CD4-positive, alpha-beta T cell treated with Interleukin-15 for 4 hours (primary cell): ENCODE measurements at places on chromosomes 6 and 20.
A peak's percentile ranks its signal among the peaks of the same experiment; 100 is the strongest.

DNA sequence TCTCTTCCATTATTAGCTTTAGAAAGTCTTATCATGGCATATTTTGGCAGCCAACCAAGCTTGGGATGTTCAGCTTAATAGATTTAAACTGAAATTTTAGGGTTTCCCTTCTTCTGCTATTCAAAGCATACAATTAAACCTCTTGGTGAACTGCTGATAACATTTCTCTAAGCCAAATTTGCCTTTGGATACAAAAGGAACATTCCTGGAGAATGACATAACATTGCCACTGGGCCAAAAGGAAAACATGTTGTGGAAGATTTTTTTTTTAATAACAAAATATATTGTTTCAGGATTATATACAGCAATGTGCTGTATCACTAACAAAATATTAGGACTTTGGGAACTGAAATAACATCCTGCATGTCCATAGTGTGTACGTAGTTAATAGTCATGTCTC lies 215.1 kb upstream of the TBX18 start:
- DNase-seq = no peak

GRCh38 chr6:76422511-76423213 lies 350.2 kb upstream of the IMPG1 start:
- DNase-seq = no peak

GRCh38 chr20:57707320-57707719 lies 2.5 kb downstream of the PMEPA1 start:
- no peak for DNase-seq

DNA sequence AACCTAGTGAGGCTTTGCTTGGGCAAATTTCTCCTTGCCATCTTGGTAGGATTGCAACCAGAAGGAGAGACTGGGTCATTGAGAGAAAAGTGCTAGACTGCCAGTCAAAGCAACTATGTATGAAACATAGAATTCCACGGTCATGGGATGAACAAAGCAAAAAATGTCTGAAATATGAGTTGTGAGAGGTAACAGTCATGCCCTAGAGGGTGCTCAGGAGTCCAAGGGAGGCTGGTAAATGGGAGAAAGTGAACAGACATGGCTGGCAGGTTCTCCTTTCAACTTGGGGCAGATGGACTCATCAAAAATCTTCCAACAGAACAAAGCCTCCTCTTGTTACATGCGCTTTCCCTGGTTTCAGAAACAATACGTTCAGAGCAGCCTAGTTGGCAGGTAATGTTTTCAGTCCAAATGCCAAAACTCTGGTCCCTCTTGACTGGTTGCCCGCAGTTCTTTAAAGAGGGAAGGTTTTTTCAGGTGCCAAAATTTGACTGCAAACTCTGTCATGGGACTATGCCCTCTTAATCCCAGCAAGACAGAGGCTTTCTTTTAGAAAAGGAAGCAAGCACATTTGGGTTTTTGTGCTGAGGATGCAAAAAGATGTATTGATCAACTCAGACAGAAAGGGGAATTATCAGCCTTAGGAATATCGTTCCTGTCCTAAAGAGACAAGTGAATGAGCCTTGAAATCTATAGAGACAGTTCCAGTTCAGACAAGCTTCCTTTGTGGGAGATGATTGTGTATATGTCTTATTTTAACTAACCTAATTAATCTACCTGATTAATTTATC lies 68.5 kb upstream of the SASH1 start:
- no peak for DNase-seq

- peak; percentile 20 for DNase-seq
These were observed 153.3 kb downstream of the SCML4 start for GRCh38 chr6:107670792-107671199.

DNA sequence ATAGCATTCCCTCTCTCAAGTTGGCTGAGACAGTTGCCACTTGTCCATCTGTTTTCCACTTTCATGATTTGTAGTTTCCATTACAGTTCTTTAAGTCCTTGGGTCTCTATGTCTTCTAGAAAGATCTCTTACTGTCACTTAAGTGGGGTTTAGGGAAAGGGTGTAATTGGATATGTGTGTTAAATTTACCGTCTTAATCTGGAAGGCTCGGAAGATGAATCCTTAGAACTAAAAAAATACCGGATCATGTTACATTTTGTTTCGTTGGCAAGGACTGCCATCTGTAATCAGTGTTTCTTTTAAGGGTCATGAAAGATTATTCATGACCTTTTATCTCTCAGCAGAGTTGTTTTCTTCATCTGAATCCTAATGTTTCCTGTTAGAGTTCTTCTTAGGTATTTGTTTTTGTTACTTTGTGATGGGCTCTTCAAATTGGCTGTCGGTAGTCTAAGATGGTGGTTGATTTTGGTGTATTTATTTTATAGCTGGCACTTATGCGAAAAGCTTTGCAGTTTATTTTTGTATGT lies 21.8 kb upstream of the BTBD3 start:
- no peak for DNase-seq

- DNase-seq = no peak
These were observed 59.9 kb downstream of the DTD1 start for GRCh38 chr20:18647777-18648176.

DNA sequence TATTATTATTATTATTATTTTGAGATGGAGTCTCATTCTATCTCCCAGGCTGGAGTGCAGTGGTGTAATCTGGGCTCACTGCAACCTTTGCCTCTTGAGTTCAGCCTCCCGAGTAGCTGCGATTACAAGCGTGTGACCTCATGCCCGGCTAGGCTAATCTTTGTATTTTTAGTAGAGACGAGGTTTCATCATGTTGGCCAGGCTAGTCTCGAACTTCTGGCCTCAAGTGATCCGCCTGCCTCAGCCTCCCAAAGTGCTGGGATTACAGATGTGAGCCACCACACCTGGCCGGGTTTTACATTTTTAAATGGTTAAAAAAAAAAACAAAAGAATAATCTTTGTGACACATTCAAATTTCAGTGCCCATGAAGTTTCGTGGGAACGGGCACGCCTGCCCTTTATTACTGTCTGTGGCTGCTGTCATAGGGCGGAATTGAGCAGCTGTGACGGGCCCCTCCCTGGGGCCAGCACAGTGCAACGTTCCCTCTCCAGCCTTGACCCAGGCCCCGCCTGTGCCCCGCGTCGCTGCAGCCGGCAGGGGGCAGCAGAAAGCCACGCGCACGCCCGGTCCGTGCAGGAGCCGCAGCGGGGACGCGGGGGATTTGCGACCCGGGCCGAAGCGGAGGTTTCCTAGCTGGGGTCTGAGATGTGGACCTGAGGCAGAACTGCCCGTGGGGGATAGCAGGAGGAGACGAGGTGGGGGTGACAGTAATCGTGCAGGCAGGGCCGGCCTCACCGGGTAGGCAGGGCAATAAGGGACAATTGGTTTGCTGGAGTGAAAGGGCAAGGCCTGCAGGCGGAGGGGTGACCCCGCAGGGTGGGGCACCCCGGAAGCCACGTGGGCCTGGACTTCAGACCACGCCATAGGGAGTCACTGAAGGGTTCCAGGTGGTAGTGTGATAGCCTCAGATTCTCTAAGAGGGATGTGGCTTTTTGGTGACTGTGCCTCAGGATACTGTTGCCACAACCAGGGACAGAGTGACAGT lies 54.3 kb downstream of the SYTL3 start:
- peak; percentile 83 for DNase-seq

- DNase-seq = no peak
These were observed 789 bp downstream of the PHACTR1 start for GRCh38 chr6:12717356-12717755.

GRCh38 chr6:42628604-42629003 lies 64.8 kb downstream of the UBR2 start:
- no peak for DNase-seq

- DNase-seq = peak; percentile 41
These were observed 72.0 kb upstream of the THEMIS start for GRCh38 chr6:127972815-127973214.

GRCh38 chr6:151959086-151959485 lies 151.6 kb downstream of the ESR1 start:
- no peak for DNase-seq

DNA sequence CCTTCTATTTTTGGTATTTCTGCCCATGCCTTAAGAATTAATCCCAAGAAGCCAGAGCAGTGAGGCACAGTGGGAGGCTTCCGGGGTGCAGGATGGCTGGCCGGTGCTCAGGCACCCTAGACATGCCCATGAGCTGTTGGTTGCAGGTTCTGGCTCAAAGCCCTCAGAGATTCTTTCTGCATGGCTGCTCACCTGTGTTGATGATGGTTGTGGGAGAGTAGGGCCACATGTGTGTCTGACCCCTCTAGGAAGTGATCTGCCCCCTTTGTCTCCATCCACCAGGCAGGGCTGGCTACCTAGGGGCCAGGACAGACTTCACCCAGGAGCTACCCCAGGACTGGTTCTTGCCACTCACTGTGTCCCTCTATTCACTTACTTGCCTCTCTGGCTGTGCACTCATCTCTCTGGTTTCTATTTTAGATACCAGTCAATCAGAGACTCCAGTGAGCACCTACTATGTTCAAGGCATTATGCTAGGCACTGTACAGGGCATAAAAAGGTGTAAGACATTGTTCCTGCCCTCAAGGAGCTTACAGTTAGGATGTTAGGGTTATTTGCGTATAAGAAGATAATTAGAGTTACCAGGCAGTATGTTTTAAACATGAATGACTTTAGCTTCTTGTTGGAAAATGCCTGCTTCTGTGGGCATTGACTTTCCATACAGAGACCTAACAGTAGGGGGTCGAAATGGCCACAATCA lies 16.8 kb downstream of the CD83 start:
- DNase-seq = no peak

- DNase-seq = no peak
These were observed 231.2 kb upstream of the ARID1B start for GRCh38 chr6:156545931-156546330.

- DNase-seq = no peak
These were observed 203.0 kb downstream of the SAMD5 start for GRCh38 chr6:147711476-147711875.
